CD8-positive, alpha-beta memory T cell (primary cell): ENCODE measurements at places on chromosomes 5 and 9.
A peak's percentile ranks its signal among the peaks of the same experiment; 100 is the strongest.

- no peak for DNase-seq
Observed at GRCh38 chr5:34551911-34552433, 104.2 kb upstream of the RAI14 start.

- DNase-seq, result no peak
Observed at GRCh38 chr5:65821966-65822365, 100.0 kb downstream of the NLN start.

- DNase-seq, result no peak
Observed at GRCh38 chr9:90508940-90509339, 133.7 kb downstream of the DIRAS2 start.

GRCh38 chr5:7436521-7436920, 40.6 kb downstream of the ADCY2 start:
- no peak for DNase-seq

GRCh38 chr9:100322954-100323536, 29.7 kb downstream of the TEX10 start:
- DNase-seq, result no peak

- DNase-seq, result no peak
Observed at GRCh38 chr9:112867275-112867991, 23.2 kb downstream of the SLC46A2 start.

DNA sequence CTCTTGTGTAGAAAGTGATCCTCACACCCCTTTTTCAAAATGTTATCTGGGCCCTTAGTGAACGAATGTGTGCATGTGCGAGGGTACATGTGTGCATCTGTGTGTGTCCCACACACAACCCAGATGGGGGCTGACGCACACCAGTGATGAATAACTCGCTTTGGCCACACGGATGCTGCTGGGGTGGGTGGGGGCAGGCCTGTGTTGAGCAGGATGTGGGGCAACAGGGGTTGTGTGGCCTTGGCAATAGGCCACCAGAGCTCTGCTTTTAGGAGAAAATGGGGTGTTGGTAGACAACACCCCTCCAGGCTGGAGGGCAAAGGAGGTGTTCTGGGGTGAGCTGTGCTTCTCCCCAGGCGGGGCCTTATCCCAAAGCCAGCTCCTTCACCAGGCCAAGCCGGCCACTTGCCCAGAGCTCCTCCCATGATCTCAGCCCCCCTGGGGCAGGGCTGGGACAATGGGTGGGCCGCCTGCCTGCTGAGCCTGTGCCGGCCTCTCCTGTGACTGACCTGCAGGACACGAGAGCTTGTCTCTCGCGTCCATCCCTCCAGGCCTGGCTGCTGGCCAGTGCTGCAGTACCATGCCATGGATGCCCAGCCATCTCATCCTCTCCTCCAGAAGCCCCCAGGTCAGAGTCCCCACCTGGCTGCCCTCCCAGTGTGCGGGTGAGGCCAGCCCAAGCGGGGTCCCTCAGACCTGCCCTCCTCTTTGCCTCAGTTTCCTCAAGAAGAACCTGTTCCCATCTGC, 1.7 kb downstream of the DBN1 start:
- peak; percentile 54 for DNase-seq

- no peak for DNase-seq
Observed at GRCh38 chr5:174093123-174093522, 47.6 kb downstream of the NSG2 start.

DNA sequence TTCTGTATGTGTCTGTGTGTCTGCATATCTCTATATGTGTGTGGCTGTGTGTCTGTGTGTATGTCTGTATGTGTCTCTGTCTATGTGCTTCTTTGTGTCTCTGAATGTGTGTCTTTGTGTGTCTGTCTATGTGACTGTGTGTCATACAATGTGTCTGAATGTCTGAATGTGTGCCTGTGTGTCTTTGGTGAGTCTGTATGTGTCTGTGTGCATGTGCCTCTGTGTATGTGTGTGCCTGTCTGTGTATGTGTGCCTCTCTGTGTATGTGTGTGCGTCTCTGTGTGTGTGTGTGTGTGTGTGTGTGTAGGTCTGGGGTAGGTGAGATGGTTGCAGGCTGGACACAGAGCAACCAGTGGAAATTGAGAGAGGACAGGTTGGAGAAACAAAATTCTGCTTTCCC, 435.3 kb downstream of the ARHGEF28 start:
- no peak for DNase-seq

DNA sequence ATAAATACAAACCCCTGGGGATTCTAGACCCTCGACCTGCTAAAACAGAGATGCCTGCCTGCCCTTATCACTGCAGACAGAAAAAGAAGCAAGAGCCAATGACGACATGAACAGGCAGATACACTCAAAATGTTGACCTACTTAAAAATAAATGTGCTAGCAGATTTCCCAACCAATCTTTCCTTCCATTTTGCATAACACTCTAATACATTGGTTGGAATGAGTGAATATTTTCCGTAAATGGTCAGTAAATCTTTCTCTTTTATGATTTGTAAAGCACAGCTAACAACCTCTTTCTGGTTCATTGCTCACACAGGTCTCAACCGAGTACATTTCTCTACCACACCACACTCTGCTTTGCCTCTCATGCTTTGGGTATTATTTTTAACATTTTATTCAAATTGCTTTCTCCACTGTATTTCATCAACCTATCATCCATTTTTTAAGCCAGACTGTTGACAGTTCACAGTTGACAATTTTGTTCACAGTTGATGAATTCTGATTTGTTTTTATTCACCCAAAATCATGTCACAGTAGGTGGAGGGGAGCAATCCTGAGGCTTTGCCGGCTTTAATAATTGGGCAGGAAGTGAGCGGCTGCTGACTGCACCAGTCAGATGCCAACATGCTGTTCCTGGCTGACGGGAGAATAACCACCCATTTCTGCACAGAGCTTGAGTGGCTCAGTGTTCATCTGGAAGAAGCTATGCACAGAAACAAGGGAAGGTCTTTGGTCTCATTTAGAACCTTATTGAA, 426.6 kb downstream of the SPOCK1 start:
- no peak for DNase-seq

- DNase-seq, result no peak
Observed at GRCh38 chr5:2574155-2574554, 177.3 kb downstream of the IRX2 start.

DNA sequence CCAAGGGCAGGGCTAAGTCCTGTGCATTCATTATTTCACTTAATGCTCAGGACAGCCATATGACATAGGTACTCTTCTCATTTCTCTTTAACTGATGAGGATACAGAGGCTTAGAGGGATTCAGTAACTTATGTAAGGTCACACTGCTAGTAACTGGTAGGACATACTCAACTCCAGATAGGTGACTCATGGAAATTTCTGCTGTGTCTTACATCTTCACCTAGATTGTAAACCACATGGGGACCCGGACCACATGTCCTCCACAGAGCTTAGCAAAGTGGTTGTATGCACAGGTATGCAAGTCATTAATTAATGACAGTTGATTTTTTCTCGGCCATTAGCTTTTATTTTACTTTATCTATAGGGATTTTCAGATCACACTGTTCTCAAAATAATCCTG, 29.3 kb downstream of the SLC1A1 start:
- DNase-seq, result no peak

DNA sequence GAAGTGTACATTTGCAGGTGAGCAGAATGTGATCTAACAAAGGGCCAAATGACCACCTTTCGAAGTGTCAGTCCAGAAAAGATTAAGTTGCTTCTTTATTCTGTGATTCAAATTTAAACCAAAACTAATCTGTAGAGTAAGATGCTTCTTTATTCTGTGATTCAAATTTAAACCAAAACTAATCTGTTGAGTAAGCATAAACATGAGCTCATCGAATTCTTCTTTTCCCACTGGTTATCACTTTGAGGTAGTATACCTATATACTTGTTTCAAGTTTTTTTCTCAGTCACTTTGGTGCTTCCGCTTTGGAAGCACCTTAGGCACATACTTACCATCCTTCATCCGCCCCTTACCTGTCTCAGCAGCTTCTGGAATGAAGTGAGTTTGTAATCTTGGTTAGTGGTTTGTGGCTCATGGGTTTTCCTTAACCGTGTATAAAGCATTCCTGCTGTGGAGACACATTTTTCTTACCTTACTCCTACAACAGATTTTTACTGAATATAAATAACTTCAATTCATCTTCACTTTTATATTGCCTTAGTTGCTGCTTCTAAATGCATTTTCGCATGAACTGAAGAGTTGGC, 40.7 kb upstream of the CTXN3 start:
- no peak for DNase-seq
